ENCODE measurements at places on chromosomes 1 and 21.
A peak's percentile ranks its signal among the peaks of the same experiment; 100 is the strongest.

DNA sequence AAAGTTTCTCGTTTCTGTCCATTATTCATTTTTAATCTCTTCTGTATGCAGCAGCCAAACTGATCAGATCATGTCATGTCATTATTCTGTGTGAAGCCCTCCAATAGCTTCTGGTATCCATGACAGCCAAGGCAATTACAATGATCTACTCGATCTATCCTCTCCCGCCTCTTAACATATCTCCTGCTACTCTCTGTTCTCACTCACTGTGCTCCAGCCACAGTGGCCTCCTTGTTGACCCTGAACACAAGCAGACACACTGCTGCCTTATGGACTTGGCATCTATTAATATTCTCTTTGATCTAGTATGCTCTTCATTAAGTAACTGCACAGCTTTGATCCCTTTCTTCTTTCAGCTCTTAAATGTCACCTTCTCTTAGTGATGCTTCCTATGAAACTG is 59.5 kb downstream of the TPR start:
- no peak for DNase-seq

- no peak for DNase-seq
Measured at GRCh38 chr21:45386728-45387371, 18.1 kb upstream of the COL18A1 start.

- DNase-seq, result no peak
Measured at GRCh38 chr1:28240024-28240423, 4.1 kb downstream of the ATP5IF1 start.

DNA sequence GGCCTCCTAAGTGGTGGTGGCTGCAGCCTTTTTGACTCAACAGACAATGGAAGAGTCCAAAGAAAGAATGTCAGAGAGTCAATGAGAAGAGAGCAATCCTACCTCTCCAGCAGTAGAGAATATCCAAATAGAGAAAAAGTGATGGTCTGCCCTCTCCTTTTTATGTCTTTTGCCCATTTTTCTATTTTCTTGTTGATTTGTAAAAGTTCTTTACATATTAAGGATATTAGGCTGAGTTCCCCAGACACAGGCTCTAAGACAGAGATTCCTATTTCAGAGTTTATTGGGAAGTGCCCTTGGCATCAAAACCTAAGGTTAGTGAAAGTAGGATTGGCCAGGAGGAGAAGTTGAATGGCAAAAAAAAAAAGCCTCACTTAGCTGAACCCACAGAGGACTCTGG is 20.3 kb upstream of the SLC30A1 start:
- no peak for DNase-seq

DNA sequence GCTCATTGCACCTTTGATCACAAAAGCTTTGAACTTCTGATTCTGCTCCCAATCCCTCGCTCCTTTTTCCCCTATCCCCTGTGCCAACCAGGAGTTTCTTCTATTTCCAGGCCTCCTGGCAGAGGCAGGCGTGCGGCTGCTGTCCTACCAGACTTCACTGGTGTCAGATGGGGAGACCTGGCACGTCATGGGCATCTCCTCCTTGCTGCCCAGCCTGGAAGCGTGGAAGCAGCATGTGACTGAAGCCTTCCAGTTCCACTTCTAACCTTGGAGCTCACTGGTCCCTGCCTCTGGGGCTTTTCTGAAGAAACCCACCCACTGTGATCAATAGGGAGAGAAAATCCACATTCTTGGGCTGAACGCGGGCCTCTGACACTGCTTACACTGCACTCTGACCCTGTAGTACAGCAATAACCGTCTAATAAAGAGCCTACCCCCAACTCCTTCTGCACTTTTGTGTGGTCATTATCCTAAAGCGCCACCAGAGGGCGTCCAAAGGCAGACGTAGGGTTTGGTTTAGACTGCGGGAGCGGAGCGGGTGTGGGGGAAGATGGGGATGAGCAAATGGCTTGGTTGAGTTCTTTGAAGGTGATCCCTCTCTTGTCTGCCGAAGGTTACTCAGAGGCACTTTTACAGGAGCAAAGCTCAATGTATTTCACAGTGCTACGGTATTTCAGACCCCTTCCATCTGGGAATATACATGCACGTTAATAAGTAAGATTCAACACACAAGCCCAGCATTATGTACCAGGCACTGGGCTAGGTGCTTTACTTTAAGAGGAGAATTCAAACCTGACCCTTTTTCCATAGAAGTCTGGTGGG is 24.7 kb downstream of the HMGCS2 start:
- DNase-seq, result peak; percentile 53

GRCh38 chr1:76162254-76162653 is 87.7 kb downstream of the ST6GALNAC3 start:
- DNase-seq, result no peak

- no peak for DNase-seq
Measured at GRCh38 chr1:56074007-56074651, 505.2 kb downstream of the PLPP3 start.

DNA sequence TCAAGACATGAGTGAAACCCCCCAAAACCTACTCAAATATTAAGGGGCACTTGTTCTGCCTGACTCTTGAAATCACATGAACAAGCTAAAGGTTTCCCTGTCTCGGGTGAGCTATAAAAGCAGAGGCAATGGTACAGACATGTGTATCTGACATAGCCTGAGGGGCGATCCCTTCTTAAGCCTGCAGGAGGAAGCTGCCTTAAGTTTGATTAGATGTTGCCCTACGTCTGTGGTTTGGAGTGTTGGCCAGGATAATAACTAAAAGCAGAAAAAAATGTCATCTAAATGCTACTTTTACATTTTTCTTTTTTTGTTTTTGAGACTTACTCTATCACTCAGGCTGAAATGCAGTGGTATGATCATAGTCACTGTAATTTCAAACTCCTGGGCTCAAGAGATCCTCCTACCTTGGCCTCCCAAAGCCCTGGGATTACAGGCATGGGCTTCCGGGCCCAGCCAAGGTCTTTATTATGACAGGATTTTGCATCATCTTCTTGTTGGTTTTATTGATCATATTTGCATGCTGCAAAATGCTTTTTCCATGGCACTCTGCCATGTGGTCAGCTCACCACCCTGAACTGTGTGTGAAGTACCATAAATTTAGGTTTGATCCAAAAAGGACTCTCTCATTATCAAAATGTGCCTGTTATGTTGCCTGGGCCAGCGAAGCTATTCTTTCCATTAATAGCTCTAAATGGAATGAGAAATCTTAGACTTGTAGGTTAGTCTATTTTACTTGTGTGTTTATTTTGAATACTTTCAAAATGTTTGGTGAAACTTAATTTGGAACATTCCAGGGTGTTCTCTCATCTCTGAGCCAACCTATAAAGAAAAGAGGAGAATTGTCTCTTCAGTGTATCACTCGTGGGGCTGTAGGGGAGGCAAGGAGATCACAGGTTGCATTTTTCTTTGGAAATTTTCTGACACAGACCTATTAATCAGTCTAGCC is 15.0 kb upstream of the HMGN1 start:
- DNase-seq, result peak; percentile 27

GRCh38 chr1:110607536-110608230 is 1.5 kb upstream of the KCNA2 start:
- DNase-seq, result no peak

DNA sequence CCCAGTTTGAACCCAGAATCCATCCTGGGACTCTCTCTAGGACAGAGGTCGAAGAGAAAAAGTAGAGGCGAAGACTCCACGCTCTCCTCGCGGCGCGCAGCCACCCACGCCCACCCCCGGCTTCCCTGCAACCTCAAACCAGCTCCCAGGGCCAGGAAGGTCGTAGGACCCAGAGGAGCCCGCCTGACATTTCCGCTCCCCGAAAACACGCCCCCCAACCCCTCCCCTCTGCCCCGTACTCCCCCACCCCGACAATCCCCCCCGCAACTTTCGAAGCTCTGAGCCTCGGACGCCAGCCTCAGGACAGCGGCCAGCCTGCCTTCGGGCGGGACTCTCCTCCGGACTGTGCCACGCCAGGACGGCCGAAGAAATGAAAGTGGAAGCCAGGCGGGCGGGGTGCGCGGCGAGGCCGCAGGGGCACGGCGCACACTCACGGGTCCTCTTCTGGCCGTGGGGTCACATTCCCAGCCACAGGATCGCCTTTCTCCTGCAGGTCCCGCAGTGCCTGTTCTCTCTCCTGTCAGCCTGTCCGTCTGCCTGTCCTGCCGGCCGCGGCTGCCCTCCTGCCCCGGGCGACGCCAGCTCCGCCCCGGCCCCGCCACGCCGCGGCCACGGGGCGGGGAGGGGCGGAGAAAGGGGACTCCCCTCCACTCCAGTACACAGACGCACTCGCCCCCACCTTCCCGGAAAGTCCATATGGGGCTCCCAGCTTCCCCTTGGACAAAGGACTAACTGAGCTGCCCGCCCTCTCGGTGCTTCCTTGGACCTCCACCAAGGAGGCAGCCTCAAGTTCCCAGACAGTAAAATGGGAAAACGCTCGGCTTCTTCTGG is at the start of gene MOB3C:
TSS of gene MOB3C (minus strand) at position 535 of the 831 bp plus-strand sequence. CDS start 3,490 bp downstream, outside the sequence.
- DNase-seq, result peak; percentile 24

GRCh38 chr1:98322086-98322485 is 339.4 kb upstream of the SNX7 start:
- DNase-seq, result no peak

DNA sequence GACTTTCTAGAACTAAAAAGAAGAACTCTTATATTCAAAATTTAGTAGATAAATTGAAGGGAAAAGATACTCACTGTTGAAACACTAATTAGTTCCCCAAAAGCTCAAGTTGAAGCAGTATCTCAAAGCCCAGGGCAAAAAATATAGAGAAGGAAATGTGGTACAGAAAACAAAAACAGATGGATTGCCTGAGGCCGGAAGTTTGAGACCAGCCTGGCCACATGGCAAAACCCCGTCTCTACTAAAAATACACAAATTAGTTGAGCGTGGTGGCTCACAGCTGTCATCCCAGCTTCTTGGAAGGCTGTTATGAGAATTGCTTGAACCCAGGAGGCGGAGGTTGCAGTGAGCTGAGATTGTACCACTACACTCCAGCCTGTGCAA is 36.0 kb downstream of the FAM177B start:
- DNase-seq, result peak; percentile 78

GRCh38 chr1:225480825-225481434 is 53.1 kb upstream of the LBR start:
- DNase-seq, result peak; percentile 31

DNA sequence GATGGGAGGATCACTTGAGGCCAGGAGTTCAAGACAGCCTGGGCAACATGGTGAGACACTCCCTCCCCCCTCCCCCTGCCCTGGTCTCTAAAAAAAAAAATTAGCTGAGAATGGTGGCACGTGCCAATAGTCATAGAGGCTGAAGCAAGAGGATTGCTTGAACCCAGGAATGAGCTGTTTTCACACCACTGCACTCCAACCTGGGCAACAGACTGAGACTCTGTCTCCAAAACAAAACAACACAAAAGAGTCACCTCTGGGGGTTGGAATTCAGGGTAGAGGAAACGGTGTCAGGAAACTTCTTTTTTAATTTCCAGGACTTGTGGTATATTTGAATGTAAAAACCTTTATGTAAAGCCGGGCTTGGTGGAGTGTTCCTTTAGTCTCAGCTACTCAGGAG is 43.2 kb downstream of the RHOU start:
- no peak for DNase-seq

DNA sequence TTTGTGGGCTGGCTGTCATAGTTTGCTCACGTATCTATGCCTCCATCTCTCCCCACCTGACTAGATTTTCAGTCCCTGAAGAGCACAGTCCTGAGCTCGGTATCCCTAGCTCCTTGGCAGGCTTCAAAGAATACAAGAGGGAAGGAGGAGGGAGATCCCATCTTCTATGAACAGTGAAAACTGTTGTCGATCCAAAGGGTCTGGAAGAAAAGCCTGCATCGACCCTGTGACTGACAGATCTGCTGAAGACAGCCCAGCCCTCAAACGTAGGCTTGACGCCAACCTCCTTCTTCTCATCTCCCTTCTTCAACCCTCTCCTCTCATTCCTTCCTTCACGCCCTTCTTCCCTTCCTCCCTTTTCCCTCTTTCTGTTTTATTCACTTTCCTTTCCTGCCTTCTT is 13.3 kb upstream of the ADORA1 start:
- no peak for DNase-seq

DNA sequence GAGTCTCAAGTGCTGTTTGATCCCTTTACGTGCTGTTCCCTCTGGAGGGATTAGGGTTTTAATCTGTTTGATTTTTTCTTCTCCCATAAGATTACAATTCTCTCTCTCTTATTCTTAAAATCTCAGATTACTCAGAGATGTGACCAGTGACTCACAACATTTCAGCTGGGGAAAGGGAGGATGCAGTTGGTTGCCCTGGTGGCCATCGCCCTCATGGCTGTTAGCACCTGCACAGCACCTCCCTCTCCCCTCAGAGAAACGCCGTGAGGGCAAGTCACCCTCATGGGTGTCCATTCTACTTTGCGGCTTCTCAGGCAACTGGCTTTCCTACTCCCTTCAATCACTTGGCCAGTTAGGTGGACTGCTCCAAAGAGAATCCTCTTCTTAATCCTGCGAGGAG is 42.4 kb upstream of the KCNA3 start:
- no peak for DNase-seq

DNA sequence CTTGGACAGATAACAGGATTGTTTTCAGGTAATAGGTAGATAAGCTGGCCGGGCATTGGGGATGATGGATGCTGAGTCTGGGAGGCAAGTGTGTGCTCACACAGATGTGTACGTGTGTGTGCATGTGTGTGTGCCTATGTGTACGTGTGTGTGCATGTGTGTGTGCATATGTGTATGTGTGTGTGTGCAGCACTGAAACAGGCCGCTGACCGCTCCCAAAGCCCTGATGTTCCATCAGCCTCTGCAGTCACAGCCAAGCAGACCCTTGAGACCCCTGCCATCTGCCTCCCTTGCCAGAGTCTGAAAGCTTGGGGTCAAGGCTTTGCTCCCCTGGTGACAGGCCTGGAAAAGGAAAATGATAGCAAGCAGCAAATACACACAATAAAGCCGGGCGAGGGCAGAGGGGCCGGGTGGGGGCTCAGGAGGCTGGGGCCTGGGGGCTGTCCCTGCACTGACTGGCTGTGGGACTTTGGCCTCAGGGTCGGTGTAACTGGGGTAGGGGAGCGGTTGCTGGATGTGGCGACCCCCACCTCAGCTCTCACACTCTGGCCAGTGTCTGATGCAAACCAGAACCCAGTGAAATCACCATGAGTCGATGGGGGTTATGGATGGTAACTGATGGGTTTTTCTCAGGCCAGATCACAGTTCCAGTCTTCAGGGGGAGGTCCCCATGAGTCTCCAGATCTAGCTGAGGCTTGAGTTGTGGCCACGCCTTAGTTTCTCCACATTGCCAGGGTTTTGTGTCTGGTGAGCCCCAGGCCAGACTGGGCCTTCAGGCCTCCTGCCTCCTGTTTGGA is 9.2 kb upstream of the TNFRSF8 start:
- DNase-seq, result no peak

DNA sequence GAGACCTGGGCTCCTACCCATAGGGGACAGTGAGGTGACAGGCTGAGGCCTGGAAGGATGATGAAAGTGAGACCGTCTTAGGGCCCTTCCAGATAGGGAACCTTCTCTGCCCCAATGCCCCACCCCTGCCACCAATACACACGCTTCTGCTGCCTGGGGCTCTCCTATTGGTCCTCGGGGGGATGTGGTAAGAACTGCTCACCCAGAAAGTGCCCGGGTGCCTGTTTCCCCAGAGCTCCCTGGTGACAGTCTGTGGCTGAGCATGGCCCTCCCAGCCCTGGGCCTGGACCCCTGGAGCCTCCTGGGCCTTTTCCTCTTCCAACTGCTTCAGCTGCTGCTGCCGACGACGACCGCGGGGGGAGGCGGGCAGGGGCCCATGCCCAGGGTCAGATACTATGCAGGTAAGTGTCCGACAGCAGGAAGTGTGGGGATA is 948 bp downstream of the SEMA4A start:
- peak; percentile 54 for DNase-seq

GRCh38 chr1:209710093-209710492 is 5.4 kb downstream of the HSD11B1 start:
- DNase-seq, result no peak

- DNase-seq, result no peak
Measured at GRCh38 chr1:113169591-113169990, 96.6 kb downstream of the LRIG2 start.

All from GDM1 (cell line).